Thyroid gland (tissue), 4 donors: ENCODE measurements at places on chromosomes 7 and 10. TPM values are rescaled to one million over a fixed set of nuclear protein-coding genes. Genes with fewer than 3 reads are reported as not detected.

DNA sequence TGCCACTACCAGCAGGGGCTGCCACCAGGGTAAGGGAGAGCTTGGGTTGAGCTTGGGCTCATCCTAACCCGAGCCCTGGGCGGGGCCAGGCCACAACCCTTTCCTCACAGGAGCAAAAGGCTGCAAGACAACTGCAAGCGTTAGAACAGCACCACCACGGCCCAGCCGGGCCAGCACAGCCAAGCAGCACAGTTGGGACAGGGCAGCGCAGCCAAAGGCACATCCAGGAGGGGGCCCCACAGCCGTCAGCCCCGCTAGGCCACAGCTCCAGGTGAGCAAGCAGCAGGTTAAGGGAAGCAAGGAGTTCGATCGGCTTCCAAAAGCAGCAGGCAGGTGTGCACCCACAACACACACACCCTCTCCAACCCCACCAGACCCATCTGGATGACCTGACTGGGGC lies 7.0 kb upstream of the NDST2 start:
- H3K4me3 ChIP-seq, result no peak overlapping the region
- no peak for DNase-seq
- no peaks in the 10 kb centered on the region for H3K27me3 ChIP-seq

DNA sequence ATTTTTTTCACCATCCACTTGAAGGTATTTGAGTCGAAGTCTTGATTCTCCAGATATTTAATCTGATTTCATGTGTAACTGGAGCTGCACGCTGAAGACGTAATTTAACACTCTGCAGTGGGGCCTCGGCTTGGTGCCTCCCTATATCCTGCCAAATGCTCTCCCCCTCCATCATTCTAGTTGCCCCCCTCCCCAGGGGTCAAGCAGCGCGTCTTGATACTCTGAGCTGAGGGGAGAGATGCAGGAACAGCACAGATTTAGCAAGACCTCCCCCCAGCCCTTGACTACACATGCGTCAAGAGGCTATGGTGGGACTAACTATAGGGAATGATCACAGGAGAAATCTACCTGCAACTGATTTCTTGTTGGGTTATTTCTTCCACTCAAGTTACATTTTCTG lies 85.8 kb downstream of the PRPF18 start:
- no peak for DNase-seq
- peaks cover 11% of the 10 kb centered on the region for H3K36me3 ChIP-seq
- no peaks in the 10 kb centered on the region for H3K4me1 ChIP-seq
- no peaks in the 10 kb centered on the region for H3K27me3 ChIP-seq

GRCh38 chr7:145624618-145625017 lies 492.0 kb upstream of the CNTNAP2 start:
- H3K4me3 ChIP-seq, result no peak overlapping the region
- no peak for DNase-seq
- H3K27me3 ChIP-seq, result no peaks in the 10 kb centered on the region
- H3K4me1 ChIP-seq, result no peaks in the 10 kb centered on the region
- no peaks in the 10 kb centered on the region for H3K36me3 ChIP-seq

GRCh38 chr10:6388261-6388893 lies 185.6 kb downstream of the PFKFB3 start:
- H3K27ac ChIP-seq, result no peak overlapping the region
- H3K4me1 ChIP-seq, result no peaks in the 10 kb centered on the region
- no peaks in the 10 kb centered on the region for H3K27me3 ChIP-seq
- DNase-seq, result no peak
- H3K36me3 ChIP-seq, result no peaks in the 10 kb centered on the region

DNA sequence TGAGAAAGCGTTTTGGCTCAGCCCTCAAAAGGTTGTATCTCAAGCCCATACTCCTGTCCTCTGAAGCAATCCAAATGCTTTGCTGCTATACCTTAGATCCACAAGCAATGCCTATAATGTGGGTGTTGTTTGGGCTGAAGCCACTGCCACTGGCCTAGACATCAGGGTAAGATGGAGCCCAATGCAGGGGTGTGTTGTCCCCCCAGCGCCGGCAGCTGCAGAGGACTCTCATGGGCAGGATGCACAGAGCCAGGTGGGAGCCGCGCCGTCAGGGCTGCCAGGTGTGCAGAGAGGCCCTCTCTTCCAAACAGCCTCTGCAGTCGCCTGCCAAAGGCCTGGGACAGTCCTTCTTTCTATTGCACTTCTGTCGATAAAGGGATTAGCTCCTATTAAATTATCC lies 205.2 kb upstream of the SHH start:
- no peaks in the 10 kb centered on the region for H3K4me1 ChIP-seq
- H3K4me3 ChIP-seq, result no peak overlapping the region
- no peaks in the 10 kb centered on the region for H3K36me3 ChIP-seq

DNA sequence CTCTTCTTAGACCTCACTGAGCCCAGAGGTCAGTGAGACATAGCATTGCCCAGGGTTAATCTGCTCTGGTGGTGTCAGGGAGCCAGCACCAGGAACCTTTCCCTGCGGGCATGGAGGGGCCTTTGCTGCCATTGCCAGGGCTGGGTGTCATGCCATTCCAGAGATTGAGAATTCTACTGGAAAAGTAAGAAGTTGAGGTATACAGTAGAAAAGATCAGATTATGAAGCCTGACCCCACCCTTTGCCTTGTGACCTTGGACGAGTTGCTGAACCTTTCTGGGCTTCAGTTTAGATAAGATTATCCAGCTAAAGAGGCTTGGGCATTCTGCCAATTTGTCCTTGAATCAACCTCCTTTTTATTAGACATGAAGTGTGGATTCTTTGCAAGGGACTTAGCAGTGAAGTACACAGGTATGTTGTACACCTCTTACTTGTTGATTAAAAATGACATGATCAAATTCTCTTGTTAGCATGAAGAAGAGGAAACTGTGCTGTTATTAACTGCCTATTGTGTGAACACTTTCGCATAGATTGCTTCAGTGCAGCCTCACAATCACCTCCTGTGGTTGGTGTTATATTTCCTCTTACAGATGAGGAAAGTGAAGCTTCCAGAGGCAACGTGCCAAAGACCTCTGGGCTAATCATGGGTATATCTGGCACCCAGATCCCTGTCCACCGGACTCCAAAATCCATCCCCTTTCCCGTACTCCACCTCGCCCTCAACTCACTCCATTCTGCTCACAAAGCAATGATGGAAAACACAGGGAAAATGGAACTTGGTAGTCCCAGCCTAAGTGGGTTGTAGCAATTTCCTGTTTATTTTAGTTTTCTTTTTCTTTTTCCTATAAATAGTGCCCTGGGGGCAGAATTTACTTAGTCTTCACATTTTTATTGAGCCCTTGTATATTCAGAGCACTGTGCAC lies 151.3 kb downstream of the CAMK1D start:
- H3K36me3 ChIP-seq, result no peaks in the 10 kb centered on the region
- DNase-seq, result peak; percentile 35
- H3K27me3 ChIP-seq, result no peaks in the 10 kb centered on the region

- H3K27me3 ChIP-seq, result no peaks in the 10 kb centered on the region
- no peak overlapping the region for H3K27ac ChIP-seq
- H3K4me3 ChIP-seq, result no peak overlapping the region
- no peak for DNase-seq
- H3K36me3 ChIP-seq, result no peaks in the 10 kb centered on the region
- peaks cover 19% of the 10 kb centered on the region for H3K4me1 ChIP-seq
These were observed 31.4 kb downstream of the ZNF438 start for GRCh38 chr10:31000071-31000782.

DNA sequence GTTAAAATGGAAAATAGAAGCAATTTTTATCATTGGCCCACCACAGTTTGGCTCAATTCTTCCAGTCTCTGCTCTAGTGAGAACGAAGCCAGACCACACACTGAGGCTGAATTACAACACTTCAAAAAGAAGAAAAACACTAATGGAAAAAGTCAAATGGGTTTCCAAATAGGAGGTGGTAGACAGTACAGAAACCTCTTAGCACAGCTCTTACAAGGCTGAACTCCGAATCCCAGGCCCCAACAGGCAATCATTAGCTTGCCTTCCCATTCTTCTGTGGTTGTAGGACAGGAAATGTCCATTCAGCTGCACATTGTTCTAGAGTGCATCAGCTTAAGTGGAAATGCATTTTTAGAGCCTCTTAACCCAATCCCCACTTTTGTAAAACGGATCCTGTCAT lies 115.1 kb upstream of the MEOX2 start:
- no peaks in the 10 kb centered on the region for H3K4me1 ChIP-seq
- no peak overlapping the region for H3K27ac ChIP-seq
- H3K36me3 ChIP-seq, result no peaks in the 10 kb centered on the region
- no peaks in the 10 kb centered on the region for H3K27me3 ChIP-seq
- no peak overlapping the region for H3K4me3 ChIP-seq

- no peak overlapping the region for H3K4me3 ChIP-seq
- H3K27ac ChIP-seq, result no peak overlapping the region
- no peaks in the 10 kb centered on the region for H3K27me3 ChIP-seq
- no peaks in the 10 kb centered on the region for H3K36me3 ChIP-seq
These were observed 9.6 kb upstream of the KIF5B start for GRCh38 chr10:32065856-32066255.

GRCh38 chr10:72001033-72001395 lies 36.8 kb downstream of the CHST3 start:
- no peaks in the 10 kb centered on the region for H3K27me3 ChIP-seq
- peaks cover 28% of the 10 kb centered on the region for H3K4me1 ChIP-seq
- no peak overlapping the region for H3K27ac ChIP-seq
- peak; percentile 54 for DNase-seq
- no peak overlapping the region for H3K4me3 ChIP-seq

- H3K27ac ChIP-seq, result no peak overlapping the region
- no peaks in the 10 kb centered on the region for H3K27me3 ChIP-seq
- DNase-seq, result no peak
- H3K4me1 ChIP-seq, result no peaks in the 10 kb centered on the region
- no peaks in the 10 kb centered on the region for H3K36me3 ChIP-seq
These were observed 87.9 kb downstream of the DPY19L1 start for GRCh38 chr7:34949361-34949760.

GRCh38 chr10:117496616-117497028 lies 45.9 kb upstream of the EMX2 start:
- DNase-seq, result peak; percentile 71
- H3K27me3 ChIP-seq, result no peaks in the 10 kb centered on the region
- H3K4me3 ChIP-seq, result no peak overlapping the region
- H3K4me1 ChIP-seq, result no peaks in the 10 kb centered on the region

DNA sequence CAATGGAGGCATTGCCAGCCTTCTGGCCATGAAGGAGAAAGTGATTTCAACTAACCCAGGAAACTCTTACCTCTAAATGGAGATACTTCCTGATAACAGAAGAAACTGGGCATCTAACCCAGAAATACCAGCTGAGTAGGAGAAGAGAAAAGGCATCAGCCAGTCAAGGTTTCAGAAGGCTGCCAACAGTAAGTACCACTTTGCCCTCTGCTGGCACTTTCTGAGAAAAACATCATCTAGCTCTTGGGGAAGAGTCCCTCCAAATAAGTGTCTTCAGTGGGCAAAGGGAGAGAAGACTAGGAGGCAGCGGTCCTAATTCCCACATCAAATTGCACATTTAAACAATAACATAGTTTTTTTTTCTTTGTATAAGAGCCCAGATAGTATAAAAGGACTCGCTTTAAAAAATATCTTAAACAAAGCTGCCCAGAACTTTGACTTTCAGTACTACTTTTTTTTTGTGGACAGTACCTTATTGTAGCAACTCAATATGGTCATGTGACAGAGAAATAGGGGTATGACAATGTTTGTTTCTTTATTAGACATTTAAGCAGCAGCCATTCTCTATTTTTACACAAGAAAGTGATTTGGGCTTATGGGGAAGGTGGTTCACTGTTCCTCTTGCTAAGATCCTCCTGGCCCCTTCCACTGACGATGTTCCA lies 157.3 kb downstream of the CTTNBP2 start:
- H3K36me3 ChIP-seq, result peaks cover 5% of the 10 kb centered on the region
- H3K27ac ChIP-seq, result no peak overlapping the region
- H3K27me3 ChIP-seq, result no peaks in the 10 kb centered on the region
- peak; percentile 10 for DNase-seq

DNA sequence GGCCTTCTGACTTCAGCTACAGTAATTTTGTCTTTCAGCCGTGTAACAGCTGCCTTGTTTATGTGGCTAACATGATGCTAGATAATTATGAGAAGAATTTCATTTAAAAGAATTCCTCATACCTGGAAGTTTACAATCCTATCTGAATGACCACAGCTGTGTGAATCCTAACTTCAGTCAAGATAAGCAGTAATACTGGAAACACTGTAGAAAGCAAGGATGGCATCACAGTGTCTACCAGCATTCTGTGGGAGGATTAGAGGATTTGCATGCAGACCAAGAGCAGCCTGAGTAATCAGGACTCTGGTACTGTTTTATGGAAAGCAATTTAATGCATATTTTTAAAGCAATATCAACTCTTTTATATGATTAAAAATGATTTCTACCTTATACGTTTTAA lies 282.4 kb downstream of the EXOC4 start:
- H3K27ac ChIP-seq, result no peak overlapping the region
- H3K36me3 ChIP-seq, result no peaks in the 10 kb centered on the region
- no peak for DNase-seq
- no peak overlapping the region for H3K4me3 ChIP-seq
- no peaks in the 10 kb centered on the region for H3K27me3 ChIP-seq

GRCh38 chr10:119567978-119568377 lies 25.5 kb upstream of the RGS10 start:
- no peak overlapping the region for H3K27ac ChIP-seq
- H3K4me3 ChIP-seq, result no peak overlapping the region
- no peaks in the 10 kb centered on the region for H3K36me3 ChIP-seq
- H3K4me1 ChIP-seq, result peaks cover 5% of the 10 kb centered on the region
- no peaks in the 10 kb centered on the region for H3K27me3 ChIP-seq

DNA sequence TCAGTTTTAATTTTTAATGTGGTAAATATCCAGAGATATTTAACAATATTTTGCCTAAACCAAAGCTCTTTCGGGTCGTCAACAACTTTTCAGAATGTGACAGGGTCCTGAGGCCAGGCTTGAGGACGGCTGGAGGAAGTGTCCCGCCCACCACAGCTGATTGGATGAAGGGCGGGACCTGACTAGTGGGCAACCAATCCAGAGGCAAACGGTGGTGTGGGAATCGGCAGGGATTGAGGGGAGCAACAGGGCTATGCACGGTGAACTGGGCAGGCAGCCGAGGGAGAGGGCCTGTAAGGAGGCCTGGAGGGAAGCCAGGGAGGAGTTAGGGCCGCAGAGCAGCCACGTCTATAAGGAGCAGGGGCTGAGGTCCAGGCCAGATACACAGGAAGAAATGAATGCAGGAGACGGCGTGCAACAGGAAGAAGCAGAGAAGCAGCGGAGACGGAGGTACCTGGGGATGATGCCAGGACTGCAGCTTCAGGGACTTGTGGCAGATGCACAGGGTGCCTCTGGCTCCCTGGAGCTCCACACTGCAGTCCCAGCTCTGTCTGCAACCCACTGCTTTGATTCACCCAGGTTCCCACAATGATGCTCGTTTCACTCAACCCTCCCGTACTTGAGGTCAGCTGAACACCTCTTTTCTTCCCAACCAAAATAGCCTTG lies 46.1 kb upstream of the ZMIZ1 start:
- no peaks in the 10 kb centered on the region for H3K36me3 ChIP-seq
- no peak overlapping the region for H3K4me3 ChIP-seq
- no peaks in the 10 kb centered on the region for H3K27me3 ChIP-seq
- no peak overlapping the region for H3K27ac ChIP-seq
- peak; percentile 77 for DNase-seq

Gene SPDYE2B
- not detected for total RNA-seq

Gene CACNA2D1
- total RNA-seq, result 54.1 TPM

Gene PPP1R17
- total RNA-seq, result not detected

Gene GARIN1A
- 1.7 TPM for total RNA-seq

Gene ANKRD61
- not detected for total RNA-seq

Gene AKR1D1
- total RNA-seq, result not detected

Gene SDK1
- 1.3 TPM for total RNA-seq

Gene SLC26A5
- 1.9 TPM for total RNA-seq

Gene GPR15LG
- not detected for total RNA-seq

Gene SLC13A4
- total RNA-seq, result not detected

Gene EN2
- 0.22 TPM for total RNA-seq

Gene AKR1C8
- not detected for total RNA-seq

Gene FAM185A
- total RNA-seq, result 35.8 TPM

Gene MYO1G
- 1.2 TPM for total RNA-seq

Gene NUTM2E
- not detected for total RNA-seq

Gene GPNMB
- total RNA-seq, result 84.8 TPM
